ENCODE measurements at places on chromosomes 3 and 15.

DNA sequence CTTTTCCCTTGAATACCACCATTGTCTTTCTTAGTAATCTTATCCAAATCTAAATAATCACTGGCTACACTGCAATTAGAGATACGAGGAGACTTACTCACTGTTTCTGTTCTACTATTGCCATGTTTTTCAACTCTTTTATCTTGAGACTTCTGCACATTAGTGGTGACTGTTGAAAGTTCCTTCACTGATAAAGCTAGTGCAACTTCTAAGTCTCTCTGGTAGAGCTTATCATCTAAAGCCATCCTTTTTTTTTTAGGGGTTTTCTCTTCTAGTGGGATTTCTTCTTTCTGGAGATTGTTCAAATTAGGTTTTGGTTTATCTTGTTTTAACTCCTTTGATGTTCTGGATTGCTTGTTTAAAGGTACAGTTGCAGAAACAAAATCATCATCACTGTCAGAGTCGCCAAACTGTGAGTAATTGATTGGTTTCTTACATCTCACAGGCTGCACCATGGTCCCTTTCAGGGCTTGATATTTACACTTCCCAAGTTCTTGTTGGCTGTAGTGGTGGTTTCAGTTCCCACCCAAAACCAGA, 37.7 kb downstream of the NCK1 start:
- no peak for DNase-seq

GRCh38 chr15:66720206-66721010, 18.4 kb downstream of the SMAD6 start:
- DNase-seq = no peak

GRCh38 chr15:49036650-49037545, 9.3 kb downstream of the SECISBP2L start:
- peak; percentile 19 for DNase-seq

DNA sequence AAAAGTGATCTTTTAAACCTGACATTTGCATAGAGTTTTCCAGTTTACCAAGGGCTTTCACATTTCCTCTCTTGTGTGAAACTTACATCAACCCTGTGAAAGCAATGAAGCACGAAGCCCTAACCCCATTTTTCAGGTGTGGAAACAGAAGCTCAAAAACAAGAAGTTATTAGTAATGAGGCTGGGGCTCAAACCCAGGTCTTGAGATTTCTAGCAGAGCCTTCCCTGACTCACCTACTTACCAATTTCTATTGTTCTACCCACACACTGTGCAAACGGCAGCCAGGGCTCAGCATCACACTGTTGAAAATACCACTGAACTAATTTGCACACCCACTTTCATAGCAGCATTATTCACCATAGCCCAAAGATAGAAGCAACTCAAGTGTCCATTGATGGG, 117.8 kb upstream of the IGF1R start:
- DNase-seq = no peak

DNA sequence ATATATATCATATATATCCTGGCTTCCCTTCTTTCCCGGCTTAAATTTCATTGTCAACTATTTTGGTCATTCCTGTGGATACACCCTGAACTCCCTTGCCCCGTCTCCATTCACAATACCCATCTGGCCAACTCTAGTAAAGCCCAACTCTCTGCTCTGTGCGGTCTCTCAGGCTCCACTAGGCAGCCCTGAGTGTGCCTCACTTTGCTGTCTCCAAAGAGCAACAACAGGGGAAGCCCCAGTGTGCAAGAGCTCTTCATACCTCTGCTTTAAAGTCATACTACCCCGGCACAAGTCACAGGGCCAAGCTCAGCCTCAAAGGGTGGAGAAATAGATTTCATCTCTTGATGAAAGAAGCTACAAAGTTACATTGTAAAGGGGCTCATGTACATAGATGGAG, 18.9 kb upstream of the FEM1B start:
- no peak for DNase-seq

DNA sequence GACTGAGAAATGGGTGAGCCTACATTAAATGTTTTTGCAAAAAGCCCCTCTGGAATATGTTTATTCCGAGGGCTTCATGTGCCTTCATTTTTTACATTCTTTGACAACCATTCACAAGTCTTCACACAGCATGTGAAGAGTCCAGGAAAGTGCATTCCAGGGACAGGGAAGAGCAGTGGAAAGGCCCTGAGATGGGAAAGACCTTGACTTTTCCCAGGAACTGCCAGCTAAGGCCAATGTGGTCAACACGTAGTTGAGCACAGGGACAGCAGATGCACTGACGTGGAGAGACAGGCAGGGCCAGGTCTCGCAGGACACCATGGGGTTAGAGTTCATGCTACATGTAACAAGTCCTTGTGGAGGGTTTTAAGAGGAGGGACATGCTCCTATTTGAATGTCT, 21.7 kb downstream of the SSR3 start:
- no peak for DNase-seq

GRCh38 chr3:107468782-107469181, 54.0 kb upstream of the BBX start:
- DNase-seq = no peak

DNA sequence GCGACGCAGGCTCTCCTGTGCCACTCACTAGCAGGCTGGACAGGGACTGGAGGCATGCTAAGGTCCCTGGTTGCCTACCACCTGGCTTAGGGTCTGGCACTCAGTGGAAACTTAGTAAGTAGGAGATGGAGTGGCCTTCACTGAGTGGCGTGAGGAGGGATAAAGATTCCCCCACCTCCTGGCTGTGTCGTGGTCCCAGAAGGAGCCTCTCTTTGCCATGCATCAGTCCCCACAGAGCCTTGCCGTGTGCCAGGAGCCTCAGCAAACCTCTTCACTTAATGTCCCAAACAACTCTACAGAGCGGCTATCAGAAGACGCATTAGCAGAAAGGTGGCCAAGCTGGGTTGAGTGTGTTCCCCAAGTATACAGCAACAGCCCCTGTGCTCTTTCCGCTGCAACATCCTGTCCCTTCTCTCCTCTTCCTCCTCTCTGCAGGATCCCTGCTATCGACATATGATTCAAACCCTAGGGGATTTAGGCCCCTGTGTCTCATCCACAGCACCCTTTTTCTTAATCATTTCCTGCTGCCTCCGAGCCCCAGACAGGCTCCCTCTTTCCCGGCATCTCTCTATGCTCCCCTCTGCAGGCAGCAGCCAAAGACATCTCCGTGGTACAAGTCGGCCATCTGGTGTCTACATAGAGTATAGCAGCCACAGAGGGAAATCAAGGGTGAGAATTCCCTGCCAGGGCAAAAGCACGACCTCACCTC, 66.7 kb downstream of the SLC6A1 start:
- DNase-seq = peak; percentile 23

- no peak for DNase-seq
Observed at GRCh38 chr3:114606336-114606735, 312.5 kb downstream of the TIGIT start.

DNA sequence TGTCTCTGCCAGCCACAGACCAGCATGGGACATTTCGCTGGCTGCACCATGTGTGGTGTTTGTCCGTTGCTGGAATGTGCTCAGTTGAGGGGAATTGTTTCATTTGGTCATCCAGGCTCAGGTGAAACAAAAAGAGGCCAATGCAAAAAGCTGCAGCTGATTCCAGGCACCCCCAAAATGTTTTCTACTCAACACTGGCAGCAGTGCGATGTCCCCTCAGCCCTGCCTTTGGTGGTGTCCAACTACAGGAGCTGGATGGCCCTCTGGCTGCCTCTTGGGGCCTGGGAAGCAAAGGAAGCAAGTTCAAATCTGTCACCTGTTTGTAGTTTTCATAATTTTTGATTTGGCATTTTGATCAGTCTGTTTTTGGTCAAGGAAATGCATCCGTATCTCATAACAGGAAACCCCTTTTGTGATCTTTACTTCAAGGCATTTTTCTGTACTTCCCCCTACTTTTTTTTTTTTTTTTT, 141.8 kb downstream of the EEFSEC start:
- DNase-seq = no peak

DNA sequence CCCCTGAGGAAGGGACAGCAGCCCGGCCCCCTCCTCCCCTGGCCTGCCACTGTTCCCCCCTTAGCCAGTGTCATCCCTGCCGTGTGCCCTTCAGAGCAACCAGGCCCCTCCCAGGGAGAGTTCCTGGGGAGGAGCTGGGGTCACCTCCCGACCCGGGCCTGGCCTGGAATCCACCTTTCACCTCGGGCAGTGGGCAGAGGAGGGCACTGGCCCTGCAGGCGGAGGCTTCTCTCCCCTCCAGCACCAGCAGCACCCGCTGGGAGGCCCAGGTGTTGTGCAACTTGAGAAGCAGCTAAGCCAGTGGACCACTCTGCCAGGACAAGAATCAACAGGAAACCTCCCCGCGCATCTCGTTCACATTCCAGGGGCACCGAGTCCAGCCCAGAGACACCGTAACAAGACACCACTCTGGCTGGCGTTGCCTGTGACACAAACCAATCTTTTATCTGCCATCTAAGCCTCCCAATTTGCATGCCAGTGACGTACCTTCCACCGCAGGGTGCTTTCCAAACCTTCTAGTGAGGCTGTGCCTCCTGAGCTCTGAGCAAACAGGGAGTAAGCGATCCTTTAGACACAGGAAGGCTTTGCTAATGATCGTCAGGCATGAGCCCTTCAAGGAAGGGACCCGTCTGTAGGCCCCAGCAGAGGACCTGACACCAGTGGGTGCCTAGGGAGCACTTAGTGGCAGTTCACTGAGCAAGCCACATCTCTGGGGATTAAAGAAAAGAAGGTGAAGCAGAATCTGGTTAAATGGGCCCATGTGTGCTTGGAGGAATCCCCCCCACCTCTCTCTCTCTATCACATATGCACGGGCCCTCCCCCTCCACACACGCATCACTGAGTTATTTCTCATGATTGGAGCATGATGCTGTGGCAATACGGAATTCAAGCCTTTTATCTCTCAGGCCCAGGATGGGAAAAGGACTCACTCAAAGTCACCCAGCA, 98.9 kb upstream of the TLE3 start:
- peak; percentile 82 for DNase-seq

GRCh38 chr15:48833526-48834239, 22.8 kb upstream of the CEP152 start:
- DNase-seq = no peak

DNA sequence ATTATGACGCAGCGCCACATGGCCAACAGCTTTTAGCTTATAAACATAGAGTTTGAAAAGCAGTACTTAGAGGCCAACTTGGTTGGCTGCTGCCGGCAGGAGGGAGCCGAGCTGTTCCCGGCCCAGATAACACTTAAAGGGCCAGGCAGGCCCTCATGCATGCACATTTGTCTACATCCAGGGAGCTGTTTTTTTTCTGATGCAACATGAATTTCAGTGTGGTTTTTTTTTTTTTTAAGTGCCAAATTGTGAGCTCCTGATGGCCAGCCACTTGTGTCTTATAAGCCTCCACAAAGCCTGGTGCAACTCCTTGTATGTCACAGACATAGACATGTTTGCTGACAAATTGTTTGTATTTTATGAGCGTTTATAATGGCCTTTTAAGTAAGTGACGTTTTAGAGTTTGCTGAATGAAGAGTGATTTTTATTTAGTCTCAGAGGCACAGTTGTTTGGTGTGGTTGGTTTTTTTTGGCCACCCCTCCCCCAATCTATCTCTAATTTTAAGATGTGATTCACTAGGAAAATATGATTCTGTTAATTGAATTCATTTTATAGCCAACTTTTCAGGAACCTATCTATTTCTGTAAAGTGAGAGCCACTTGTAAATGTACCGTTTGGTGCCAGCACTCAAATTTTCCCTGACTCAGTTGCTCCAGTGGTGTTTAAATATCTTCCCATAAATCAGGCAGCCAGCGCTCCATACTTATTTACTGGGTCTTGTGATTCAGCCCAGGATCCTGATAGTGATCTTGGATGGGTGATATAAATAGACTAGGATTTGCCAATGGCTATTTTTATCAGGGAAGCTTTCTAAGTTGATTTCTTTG, 134.3 kb downstream of the VGLL4 start:
- DNase-seq = peak; percentile 82

- DNase-seq = no peak
Observed at GRCh38 chr15:100385300-100386050, 43.7 kb upstream of the ADAMTS17 start.

- DNase-seq = no peak
Observed at GRCh38 chr3:112032098-112032731, 2.3 kb upstream of the TMPRSS7 start.

DNA sequence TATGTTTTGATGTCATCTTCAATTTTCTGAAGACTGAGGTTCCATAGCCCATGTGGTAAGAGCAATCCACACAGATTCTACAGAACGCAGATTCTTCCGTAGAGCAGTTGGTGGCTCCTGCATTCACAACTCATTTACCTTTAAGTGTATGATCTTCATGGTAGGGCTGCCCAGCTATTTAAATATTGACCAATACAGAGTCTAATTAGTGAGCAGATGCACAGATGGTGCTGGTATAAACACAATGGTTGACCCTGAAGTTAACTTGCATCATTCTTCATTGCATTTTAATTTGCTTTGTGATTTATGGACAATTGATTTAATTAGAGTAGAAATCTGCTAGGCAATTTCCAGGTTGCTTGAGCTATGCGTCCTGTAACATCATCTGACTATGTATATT, 269.2 kb downstream of the SQOR start:
- no peak for DNase-seq

DNA sequence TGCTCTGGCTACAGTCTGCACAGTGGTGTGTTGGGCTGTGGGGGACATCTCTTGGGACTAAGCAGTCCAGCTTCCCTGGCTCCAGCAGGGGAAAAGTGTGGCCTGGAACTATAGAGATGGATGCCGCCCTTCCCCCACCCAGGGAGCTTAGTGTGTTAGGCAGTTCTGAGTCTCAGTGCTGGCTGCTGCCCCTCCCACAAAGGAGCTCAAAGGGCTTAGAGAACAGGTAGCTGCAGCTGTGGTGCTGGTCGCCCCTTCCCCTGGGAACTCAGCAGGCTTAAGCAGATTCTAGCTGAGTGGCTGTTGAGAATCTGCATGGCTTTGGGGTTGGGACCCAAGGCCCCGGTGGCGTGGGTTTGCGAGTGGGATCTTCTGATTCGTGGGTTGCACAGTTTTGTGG, 190.8 kb downstream of the PDCD6IP start:
- DNase-seq = no peak

- DNase-seq = no peak
Observed at GRCh38 chr3:186044427-186044826, 64.5 kb downstream of the ETV5 start.

GRCh38 chr15:85581495-85581894, 201.1 kb downstream of the AKAP13 start:
- DNase-seq = no peak

DNA sequence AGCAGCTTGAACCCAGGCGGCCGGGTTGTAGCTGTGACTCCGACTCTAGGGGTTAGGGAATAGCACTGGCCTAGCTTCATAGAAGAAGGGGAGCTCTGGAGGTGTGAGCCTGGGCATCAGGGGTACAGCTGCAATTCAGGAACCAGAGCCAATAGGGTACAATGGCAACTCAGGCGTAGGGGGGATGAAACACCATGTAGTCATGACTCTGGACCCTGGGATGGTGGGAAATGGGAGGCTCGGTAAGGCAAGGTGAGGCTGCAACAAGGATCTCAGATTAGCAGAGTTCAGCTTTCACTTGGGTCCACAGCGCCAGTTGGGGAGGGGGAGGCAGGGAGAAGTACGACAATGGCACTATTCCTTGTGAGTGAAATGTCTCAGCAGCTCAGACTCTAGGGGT, 210.2 kb upstream of the LYSMD4 start:
- no peak for DNase-seq

DNA sequence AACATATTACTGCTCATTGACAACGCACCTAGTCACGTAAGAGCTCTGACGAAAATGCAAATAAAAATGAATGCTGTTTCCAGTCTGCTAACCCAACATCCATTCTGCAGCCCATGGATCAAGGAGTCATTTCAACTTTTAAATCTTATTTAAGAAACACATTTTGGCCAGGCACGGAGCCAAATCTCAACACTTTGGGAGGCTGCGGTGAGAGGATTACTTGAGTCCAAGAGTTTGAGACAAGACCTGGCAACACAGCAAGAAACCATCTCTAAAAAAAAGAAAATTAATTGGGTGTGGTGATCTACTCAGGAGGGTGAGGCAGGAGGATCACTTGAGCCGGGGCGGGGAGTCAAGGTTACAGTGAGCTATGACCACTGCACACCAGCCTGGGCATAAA, 22.4 kb upstream of the TM4SF19 start:
- no peak for DNase-seq

Data from AG04449 (cell line).